ENCODE measurements at places on chromosomes 2 and 18.

DNA sequence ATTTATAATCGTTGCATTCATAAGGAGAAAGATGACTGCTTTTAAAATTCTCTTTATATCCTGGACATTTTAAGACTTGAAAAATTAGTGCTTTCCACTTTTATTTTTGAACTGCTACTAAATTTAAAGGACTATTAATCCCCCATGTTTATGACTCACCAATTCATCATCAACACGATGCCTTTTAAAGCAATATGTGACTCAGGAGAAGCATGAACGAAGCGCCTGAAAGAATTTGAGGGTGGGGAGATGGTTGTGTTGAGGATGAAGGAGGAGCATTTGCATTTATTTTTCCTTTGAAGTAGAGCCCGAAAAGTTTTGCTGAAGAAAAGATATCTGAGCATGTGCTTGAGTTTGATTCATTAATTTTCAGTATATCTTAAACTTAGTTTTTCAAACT, 192.2 kb upstream of the LRRTM1 start:
- DNase-seq: no peak

GRCh38 chr2:67579806-67580205, 182.7 kb downstream of the ETAA1 start:
- DNase-seq: no peak

DNA sequence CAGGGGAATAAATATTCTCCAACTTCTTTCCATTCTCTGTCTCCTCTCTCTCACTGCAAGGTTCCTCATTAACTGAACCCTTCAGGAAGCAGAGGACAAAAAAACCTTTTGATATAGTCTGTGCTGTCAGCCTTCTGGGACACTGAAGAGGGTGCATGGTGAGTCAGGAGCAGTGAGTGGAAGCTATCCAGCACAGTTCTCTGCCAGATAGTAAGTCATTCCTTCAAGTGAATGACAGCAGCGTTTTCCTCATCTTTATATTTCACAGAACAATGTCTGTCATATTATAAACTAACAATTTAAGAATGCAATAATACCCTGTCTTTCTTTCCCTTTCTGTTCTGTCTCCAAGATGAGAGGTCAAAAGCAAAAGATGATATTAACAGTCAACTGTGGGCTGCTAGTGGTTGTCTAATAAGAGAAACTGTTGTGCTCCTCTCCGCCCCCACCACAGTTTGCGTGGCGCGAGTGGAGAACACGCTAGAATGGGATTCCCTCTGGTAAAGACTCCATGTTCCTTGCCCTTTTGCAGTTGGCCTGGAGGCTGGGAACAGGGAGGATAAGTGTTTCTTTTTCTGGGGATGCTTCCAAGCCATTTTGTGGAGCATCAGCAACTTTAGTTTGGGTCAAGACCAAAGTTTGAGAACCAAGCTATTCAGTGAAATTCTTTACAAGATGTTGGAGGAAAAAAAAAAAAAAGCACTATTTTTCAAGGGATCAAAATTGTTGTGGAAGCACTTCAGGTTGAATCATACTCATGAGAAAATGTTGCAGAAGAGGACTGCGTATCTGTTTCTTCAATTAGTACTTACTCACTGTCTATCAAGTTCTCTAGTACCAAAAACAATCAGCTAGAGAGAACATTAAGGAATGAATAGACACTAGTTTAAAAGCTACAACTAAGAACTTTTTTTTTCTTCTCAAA, 430.2 kb downstream of the SETBP1 start:
- no peak for DNase-seq

DNA sequence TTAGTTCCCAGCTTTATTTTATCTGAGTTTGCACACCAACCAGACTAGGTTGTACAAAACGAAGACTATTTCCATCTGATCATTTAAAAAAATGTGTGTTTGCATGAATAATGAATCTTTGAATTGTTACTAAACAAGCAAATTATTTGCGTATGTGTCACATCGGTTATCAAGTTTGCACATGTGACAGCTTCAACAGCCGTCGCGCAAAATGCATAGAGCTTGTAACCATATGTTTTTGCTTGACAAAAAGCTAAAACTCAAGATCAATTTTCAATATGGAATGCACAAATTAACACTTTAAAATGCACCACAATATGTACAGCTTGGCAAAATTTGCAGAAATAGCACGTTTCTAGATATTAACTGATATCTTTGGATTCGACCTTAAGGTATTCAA, 184.1 kb downstream of the PTGR3 start:
- no peak for DNase-seq

- no peak for DNase-seq
Observed at GRCh38 chr2:218406949-218407618, 7.4 kb downstream of the CTDSP1 start.

- no peak for DNase-seq
Observed at GRCh38 chr2:170517538-170517937, 197.6 kb upstream of the SP5 start.

DNA sequence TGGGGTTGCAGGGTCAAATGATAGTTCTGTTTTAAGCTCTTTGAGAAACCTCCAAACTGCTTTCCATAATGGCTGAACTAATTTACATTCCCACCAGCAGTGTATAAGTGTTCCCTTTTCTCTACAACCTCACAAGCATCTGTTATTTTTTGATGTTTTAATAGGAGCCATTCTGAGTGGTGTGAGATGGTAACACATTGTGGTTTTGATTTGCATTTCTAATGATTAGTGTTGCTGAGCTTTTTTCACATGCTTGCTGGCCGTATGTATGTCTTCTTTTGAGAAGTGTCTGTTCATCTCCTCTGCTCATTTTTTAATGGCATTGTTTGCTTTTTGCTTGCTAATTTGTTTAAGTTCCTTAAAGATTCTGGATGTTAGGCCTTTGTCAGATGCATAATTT, 107.7 kb downstream of the PDE11A start:
- DNase-seq: no peak

DNA sequence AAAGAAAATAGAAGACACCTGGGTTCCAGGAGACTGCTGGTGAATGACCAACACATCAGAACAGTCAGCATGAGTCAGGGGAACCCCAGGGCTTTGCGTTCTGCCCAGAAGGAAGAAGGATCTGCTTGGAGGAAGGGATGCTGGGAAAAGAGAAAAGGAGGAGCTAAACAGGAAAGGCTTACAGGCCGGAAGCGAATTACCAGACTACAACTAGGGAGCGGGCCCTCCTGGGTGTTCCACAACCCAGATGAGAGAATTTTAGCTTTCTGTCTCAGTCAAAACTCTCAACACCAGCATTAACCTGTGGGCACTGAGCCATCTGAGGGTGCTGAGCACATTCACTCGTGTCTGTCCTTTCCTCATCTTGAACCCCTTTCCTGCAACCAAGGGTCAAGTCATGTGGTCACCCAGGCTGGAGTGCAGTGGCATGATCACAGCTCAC, 19.2 kb downstream of the CDC42EP3 start:
- DNase-seq: peak; percentile 58

DNA sequence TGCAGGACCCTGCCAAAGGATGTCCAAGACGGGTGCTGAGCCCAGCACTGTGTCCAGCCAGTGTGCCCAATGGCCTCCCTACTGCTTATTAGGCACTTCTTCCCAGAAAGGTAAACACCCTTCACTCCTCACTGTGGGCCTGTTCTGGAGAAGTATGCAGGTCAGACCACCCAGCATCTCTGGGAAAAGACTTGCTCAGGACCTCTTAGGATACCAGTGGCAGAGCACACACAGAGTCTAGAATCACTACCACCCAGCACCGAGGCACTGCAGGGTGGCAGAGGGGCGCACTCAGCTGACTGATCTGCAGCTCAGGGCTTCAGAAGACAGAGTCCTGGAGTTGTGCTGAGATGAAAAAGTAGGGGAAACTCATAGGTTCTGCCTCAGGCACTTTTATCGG, 25.8 kb downstream of the XDH start:
- DNase-seq: no peak

DNA sequence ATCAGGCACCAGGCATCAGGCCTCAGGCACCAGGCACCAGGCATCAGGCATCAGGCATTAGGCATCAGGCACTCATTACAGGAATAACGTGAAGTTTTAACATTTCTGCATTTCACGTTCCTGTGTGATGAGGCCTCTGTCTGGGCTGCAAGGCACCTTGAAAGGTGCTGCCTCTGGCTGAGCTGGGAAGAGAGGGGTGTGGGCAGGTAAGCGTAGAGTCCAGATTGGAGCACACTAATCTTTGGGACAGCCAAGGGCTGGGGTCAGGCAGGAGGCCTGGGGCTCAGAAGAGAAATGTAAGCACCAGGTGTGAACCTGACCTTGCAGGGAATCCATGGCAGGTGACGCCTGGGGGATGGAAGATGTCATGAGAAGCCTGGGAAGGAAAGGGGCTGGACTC, 25.3 kb upstream of the SNTG2 start:
- no peak for DNase-seq

DNA sequence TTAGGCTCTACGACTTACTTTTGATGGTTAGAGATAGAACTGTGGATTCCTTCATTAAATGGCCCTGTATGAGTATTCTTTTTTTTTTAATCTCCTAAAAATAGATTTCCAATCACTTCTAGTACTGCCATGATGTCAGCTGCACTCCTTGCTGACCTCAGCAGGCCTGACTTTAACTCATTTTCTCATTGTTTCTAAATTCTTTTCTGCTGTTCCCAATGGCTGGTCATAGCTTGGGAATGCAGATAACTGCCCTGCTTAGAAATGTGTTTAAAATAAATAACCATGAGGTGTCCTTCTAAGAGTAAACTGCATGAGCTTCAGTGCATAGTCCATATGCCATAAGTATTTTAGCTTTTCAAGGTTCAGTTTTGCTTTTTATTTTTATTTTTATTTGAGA, 15.7 kb downstream of the CCDC85A start:
- no peak for DNase-seq

DNA sequence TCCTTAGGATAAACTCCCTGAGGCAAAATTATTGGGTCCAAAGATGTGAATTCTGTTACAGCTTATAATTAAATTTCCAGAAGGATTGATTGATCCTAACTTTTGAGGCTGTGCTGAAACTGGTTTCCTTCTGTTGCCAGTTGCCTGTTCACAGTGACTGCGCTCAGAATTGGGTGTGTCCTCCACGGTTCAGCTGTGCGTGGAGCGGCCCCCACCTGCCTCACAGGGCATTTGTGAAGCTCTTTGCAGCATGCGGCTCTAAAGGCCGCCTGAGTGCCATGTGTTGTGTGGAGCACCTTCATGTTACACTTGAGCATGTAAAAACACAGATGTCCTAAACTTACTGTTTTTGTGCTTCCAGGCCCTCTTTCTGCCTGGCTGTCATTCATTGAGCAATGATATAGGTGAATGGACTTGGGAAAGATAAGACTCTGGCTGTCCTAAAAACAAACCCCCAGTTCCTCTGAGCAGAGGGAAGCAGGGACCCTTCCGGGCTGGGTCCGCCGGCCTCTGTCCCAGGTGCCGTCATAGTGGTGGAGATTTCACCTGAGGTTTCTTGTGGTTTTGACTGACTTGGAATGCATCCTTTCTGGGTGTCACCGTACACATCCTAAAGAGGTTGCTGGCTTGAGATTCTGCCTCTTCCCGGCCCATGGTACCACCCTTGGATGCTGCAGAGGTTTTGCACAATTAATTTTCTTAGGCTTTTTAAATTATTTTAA, 173.6 kb downstream of the LDLRAD4 start:
- DNase-seq: no peak

DNA sequence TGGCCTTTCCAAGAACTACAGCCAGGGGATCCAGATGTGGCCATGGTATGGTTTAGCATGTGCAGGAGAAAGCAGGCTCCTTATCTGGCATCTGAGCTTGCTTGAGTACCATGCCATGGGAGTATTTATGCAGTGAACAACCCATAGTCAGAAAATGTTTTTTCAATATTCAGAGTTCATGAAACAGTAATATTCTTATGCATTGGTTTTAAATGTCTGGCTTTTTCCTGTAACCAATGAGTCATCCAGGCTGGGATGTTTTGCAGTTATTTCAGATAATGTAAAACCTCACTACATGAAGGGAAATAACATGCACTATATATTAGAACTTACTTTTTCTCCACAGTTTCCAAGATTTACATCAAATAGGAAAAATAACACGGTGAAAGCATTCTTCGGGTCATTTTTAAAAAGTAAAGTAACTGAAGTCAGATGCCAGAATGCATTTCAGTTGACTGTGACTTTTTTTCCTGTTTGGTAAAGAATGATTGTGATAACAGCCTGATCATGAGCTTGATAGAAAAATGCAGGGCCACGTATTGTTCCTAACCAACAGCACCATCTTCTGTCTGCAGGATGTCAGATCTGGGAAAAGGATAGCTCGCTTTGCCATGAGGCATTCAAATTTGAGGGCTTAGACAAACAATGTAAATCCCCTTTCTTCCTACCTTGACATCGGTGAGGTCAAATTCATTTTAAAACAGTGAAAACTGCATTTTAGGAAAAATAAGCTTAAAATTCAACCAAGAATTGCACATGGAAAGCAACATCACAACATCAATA, 152.8 kb downstream of the DSC3 start:
- no peak for DNase-seq

DNA sequence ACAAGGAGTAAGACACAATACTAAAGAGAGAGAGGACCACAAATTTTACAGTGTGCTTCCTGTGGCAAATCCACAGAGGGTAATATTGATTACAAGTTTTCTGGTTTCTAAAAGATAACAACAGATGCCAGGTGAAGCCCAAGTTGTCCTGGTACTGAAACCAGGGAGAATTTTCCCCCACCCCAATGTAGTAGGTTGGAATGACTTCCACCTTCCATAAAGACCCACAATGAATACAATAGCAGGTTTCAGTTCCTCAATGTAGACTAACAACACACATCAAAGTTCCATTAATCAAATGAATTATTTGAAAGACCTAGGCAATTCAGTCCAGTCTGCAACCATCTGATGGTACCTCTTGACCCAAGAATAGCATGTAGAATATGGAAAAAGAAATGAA, 44.0 kb upstream of the TMEM247 start:
- no peak for DNase-seq

- DNase-seq: no peak
Observed at GRCh38 chr2:222952204-222952603, 91.4 kb downstream of the ACSL3 start.

DNA sequence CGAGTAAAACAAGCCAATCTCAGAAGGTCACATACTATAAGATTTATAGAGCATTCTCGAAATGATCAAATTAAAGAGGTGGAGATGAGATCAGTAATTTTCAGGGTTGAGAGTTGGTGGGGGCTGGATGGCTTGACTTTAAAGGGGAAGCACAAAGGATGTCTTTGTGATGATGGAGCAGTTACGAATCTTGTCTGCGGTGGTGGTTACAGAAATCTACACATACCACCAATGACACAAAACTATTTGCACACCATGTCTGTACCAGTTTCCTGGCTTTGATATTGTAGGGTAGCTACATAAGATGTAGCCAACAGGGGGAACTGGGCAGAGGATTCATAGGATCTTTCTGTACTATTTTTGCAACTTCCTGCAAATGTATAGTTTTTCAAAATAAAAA, 190.6 kb upstream of the SMIM21 start:
- DNase-seq: no peak
